ENCODE measurements at places on chromosomes 5 and 9.

DNA sequence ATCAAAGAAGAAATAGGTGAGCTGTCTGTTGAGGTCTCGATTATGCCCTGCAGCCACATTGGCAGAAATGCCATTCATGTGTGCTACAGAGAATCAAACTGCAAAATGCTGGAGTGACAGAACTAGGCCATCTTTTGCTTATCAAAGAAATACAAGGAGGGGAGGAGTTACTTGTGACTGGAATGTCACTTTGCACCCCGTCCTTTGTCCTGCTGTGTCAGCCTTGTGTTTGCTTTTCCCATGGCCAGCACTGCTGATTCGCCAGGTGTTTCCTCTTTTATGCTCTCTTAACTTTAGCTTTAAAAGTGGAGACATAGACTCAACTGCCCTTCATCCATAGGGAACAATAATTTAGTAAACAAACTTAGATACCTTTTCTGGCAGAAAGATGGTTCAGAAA, 54.3 kb downstream of the SLC46A2 start:
- no peak for DNase-seq

DNA sequence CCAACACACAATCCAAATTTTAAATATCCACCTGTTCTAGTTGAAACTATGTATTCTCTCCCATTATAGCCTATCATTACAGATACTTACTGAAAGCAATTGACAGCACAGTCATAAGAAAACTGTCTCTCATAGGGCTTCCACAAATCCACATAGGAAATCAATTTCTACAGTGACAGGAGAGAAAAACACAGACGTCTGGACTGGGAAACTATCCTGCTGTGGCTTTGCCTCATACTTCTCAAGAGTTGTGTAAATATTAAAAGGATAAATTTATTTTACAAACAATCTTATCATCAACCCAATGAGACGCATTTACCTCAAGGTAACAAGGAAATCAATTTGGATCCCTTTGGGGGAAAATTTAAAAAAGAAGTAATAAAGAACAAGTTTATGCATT, 517.5 kb downstream of the EFNA5 start:
- no peak for DNase-seq

DNA sequence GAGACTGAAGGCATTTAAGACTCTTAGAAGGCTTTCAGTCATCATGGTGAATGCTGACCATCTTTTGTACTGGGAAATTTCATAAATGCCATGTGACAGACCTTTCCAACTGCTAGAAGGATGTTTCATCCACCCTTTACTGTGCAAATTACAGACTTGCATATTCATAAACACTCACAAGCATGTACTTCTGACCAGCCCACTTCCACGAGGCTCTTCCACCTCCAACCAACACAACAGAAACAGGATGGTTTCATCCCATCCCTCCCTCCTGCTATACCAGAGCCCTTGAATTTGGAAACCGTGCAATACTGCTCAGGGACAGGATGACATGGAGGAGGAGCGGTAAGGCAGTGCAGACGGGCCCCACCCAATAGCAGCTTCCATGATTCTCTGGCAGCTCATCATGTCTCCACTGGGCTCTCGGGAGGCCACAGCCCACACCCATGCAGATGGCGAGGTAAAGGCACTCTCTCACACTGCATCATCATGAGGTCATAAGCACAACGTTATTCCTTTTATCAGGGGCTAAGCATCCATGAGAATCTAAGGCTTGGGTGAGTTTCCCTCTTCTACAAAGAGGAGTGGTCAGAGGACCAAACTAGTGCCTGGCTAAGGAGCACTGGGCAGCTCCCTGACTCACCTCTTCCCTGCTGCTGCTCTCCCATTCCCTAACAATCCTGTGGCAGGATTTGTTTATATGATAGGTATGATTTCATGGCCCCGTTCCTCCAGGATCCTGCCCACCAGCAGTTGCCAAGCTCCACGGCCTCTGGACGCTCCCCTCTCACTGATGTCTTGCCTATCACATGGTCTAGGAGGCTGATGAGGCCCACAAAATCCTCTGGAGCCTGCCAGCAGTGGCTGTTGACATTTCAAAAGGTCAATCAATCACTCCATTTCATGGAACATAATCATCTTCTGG, 94.4 kb upstream of the FSTL4 start:
- DNase-seq, result no peak

GRCh38 chr5:171898386-171898785, 108.1 kb downstream of the FBXW11 start:
- no peak for DNase-seq

DNA sequence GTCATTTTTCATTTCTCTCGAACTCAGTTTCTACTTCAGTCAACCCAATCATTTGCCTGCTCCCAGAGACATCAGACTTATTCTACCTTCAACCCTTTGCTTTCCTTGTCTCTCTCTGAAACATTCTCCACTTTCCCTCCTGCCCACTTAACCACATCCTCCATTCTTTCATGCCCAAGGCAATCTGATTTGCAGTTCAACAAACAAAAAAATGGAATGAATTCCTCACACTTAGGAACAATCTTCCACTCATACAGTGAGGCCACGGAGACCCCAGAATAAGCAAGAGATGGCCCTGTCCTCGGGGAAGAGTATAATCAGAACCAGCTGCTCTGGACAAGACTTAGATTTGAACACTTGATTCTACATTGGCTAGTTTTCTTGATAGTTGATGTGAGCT, 180.5 kb downstream of the RFK start:
- no peak for DNase-seq

- peak; percentile 54 for DNase-seq
These were observed 38.5 kb downstream of the FAXDC2 start for GRCh38 chr5:154811653-154812465.

DNA sequence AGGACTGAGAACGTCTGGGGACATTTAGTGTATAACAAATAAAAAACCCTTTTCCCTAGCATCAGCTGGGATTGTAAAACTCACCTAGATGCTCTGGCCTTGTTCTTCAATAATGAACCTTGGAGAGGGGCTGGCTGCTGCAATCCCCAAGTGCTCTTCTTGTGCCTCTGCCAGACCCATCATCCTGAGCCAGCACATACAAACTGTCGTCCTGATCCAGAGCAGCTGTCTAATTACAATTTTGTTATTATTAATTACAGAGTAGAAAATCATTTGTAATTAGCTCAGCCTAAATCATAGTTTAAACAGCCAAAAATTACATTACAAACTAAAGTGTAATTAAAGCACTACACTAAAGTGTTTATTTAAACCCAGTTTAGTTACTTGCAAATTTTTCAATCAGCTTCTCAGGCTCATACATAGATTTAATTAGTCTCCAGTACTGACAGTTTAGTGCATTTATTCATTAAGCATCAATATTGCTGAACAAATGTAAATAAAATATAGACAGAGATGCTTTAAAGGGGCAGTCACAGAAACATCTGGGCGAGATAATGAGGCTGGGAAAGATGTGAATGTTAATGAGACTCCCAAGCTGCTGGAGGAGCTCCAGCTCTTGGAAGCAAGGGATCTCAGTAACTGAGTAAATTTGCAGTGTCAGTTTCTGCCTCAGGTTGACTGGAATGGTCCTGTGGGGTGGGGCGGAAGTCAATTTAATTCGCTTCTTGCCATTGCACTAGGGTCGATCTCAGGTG, 632.3 kb upstream of the TLE4 start:
- DNase-seq, result no peak
